Brain pericyte (primary cell): ENCODE measurements at places on chromosomes 2 and 18.

DNA sequence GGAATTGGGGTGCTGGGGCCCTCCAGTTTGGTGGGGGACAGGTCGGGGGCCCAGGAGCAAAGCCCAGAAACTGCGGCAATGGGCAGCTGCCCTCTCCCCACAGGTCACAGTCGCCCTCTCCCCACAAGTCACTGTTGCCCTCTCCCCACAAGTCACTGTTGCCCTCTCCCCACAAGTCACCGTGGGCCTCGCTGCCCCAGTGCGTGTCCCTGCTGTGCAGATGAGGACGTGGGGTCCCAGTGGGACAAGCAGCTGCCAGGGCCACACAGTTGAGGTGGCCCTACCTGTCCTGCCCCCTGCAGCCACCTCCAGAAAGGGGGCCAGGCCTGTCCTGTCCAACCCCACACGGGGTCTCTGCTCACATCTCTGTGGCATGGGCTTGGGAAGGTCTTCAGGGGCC, 13.0 kb upstream of the AGXT start:
- no peak for DNase-seq

DNA sequence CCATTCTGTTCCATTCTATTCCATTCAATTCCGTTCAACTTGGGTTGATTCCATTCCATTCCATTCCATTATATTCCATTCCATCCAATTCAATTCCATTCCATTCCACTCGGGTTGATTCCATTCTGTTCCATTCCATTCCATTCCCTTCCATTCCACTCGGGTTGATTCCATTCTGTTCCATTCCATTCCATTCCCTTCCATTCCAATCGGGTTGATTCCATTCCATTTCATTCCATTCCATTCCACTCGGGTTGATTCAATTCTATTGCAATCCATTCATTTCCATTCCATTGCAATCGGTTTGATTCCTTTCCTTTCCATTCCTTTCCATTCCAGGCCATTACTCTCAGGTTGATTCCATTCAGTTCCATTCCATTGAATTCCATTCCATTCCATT, 1138.4 kb downstream of the RPIA start:
- DNase-seq = no peak

DNA sequence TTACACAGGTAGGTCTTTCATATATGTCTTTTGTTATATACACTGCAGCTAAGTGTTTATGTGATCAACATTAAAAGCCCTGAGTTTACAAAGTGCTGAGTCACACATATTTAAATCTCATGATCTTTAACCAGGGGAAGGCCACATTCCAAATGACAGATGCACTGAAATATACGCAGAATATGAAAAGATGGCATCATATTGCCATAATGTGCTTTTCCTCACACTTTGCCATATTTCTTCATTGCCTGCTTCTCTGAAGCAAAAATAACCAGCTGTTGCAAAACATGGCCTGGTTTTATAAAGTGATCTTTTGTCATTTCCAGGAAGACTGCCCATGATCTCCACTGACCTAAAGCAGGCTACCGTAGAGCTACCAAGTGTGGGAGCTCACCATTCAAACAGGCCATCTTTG, 93.5 kb upstream of the MAPRE2 start:
- no peak for DNase-seq

- no peak for DNase-seq
Observed at GRCh38 chr2:26349690-26350089, 3.1 kb upstream of the ADGRF3 start.

DNA sequence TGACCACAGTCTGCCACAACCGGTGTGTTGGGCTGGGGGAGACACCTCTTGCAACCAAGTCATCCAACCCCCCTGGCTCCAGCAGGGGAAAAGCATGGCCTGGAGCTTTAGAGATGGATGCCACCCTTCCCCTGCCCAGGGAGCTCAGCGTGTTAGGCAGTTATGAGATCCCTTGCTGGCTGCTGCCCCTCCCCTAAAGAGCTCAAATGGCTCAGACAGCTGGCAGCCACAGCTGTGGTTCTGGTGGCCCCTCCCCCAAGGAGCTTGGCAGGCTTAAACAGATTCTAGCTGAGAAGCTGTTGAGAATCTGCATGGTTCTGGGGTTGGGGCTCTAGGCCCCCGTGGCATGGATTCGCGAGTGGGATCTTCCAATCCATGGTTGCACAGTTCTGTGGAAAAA, 64.7 kb downstream of the TEX51 start:
- no peak for DNase-seq

- DNase-seq = no peak
Observed at GRCh38 chr2:36567711-36568408, 30.1 kb downstream of the FEZ2 start.

- DNase-seq = no peak
Observed at GRCh38 chr2:169693360-169693759, 845 bp downstream of the CFAP210 start.

GRCh38 chr2:103152556-103152955, 390.7 kb downstream of the TMEM182 start:
- DNase-seq = no peak

DNA sequence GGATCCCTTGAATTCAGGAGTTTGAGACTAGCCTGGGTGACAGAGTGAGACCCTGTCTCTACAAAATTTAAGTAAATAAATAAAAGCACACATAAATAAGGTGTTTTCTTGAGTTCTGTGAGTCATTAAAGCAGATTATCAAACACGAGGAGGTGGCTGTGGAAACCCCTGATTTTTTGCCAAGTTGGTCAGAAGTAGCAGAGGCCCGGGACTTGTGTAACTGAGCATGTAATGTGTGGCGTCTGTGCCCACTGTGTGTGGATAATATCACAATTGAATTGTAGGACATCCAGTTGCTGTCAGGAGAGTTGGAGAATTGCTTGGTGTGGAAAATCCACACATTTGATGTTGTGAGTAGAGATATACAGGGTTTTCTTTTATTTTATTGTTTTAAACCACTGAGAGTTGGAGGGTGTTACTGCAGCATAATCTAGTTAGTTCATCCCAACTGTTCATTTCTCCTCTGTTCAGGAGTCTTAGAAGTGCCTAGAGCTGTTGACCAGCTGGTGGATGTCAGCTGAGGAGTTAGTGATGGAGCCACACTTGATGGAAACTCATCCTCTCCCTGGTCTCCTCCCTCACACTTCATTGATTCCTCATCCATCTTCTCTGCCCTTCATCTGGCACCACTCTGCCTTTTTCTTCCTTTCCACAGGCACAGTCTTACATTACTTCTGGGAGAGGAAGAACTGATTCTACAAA, 45.9 kb upstream of the RHOB start:
- DNase-seq = no peak

DNA sequence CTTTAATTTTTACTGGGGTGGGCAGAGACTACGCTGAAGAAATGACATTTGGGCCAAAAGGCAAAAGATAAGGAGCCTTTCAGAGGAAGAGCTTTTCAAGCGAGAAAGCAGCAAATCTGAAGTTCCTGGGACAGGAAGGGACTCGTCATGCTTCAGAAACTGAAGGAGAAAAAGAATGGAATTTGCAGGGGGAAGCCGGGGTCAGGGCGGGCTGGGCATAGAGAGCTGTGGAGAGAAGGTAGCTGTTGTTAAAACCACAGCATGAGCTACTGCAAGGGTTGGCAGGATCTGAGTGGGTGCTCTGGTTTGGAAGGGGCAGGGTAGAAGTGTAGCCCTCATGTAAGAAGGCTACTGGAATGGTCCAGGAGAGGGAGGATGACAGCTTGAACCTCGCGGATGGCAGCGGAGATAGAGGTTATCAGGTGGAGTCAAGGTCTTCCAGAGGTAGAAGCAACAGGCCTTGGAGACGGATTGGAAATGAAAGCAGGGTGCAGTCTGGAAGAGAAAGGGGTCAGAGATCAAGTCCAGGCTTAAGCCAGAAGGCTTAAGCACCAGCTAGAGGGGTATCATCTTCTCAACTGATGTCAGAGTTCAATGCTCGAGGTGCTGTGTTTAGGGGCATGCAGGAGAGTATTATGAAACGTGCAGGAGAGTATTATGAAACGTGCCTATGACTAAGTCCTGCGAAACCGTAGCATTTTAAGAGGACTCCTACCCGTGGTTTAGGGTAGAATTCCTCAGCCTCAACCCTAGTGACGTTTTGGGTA, 18.9 kb downstream of the ATP8B1 start:
- DNase-seq = no peak

DNA sequence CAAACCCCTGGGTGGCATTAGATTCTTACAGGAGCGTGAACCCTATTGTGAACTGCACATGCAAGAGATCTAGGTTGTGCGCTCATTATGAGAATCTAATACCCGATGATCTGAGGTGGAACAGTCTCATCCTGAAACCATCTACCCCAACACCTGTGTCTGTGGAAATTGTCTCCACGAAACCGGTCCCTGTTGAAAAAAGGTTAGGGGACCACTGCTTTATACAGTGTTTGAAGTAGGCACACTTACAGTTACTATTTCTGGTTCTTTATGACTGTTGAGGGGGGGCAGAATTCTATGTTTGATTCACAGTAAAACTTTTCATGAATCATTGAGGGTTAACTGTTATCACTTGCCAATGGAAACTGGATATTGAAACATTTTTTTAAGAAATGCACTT, 72.0 kb downstream of the RIF1 start:
- no peak for DNase-seq

DNA sequence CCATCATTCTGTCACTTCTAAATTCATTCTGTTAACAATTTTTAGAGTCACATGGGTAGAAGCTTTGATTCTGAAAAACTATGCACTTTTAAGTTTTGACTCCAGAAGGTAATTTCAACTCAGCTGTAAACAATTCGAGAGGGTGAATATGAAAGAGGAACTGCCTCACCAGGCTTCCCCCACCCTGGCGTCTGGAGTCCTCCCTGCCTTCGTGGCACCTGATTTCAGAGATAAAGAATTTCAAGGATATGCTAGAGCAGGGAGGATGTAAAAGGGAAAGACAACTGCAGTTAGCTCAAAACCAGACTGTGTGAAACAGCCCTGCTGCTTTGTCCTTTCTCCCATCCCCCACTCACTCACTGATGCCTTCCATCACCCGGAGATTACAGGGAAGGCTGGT, 40.7 kb downstream of the ONECUT2 start:
- no peak for DNase-seq

DNA sequence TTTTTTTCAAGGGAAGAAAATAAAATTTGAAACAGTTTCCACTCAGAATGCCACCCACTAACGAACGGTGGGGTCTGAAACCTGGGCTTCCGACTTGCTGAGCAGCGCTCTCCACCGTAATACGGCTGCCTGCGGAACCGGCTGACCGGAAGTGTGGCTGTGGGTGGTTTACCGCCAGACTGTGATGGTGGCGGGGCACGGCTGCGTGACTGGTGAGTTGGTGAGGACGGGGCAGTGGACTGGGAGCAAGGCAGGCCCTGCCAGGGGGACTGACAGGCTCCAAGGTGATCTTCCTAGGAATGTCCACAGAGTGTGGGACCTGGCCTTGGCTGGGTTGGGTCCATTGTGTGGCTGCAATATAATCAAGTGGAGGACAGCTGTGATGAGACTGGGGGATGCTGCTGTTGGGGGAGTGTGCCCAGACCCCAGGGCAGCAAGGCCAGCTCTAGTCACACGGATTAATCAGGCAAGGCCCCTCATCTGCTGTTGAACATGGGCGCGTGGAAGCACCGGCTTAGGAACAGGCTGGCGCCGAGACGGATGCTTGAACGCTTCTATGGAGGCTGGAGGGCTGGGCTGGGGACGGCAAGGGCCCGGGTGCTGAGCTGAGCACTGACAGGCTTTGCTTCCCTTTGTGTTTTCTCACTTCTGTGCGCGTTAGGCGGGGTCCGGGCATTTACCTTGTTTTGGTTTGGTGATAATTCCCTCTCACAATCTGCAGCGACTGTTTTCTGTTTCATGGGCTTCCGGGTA, 357.7 kb upstream of the SPRED2 start:
- DNase-seq = no peak

GRCh38 chr2:240155745-240156390, 15.4 kb upstream of the OTOS start:
- DNase-seq = no peak

- DNase-seq = no peak
Observed at GRCh38 chr2:129744649-129745048, 234.8 kb upstream of the RAB6C start.

GRCh38 chr2:31539505-31539904, 41.2 kb downstream of the SRD5A2 start:
- DNase-seq = no peak
